Lower lobe of right lung (tissue), 2 donors: ENCODE measurements at places on chromosomes 3 and 15. TPM values are rescaled to one million over a fixed set of nuclear protein-coding genes. Genes with fewer than 3 reads are reported as not detected.

DNA sequence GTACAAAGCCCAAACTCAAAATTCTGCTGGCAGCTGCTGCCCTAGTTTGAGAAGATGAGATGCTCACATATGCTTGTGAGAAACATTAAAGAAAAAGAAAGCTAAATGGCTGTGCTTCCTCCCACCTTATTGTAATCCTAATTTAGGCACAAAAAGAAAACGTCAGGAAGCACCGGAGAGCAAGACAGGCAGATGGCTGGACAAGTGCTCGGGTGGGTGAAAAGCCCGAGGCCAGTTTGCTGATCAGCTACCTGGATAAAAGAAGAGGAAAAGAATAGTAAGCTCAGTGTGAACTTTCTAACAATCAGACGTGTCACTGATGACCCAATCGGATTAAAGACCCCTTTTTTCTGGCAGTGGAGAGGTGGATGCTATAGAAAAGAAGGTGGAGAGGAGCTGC, 368.0 kb upstream of the ATP10A start:
- H3K4me3 ChIP-seq: no peak overlapping the region
- H3K27me3 ChIP-seq: no peaks in the 10 kb centered on the region
- no peak for DNase-seq
- no peak overlapping the region for H3K27ac ChIP-seq

DNA sequence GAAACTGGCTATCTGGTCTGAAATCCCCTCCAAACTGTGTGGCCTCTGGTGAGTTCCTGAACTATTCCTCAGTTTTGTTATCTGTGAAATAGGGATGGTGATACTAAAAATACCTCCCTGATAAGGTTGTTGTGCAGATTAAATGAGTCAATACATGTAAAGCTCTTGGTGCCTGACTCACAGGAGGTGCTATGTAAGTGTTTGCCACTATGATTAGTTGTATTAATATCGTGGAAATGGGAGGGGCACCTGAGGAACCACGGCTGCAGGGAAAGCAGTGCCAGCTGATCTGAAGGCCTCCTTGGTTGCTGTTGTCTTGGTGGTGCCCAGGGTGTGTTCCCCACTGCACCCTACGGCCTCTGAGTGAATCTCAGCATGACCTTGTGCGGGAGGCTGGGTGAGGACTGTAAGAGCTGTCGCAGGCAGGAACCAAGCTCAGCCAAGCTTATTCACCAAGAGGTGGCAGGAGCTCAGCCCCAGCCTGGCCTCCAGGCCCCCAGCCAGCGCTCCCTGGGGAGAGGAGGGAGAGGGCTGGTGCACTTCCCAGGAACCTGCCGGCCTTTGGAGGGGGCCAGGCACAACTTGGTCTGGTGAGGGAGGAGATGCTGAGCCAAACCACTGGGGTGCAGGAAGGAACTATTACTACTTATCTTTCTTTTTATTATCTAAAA, 44.8 kb upstream of the CCDC174 start:
- peaks cover 8% of the 10 kb centered on the region for H3K4me1 ChIP-seq
- no peaks in the 10 kb centered on the region for H3K36me3 ChIP-seq
- peaks cover 24% of the 10 kb centered on the region for H3K27me3 ChIP-seq
- DNase-seq: no peak

Gene LRRC34
- 4.8 TPM for total RNA-seq

DNA sequence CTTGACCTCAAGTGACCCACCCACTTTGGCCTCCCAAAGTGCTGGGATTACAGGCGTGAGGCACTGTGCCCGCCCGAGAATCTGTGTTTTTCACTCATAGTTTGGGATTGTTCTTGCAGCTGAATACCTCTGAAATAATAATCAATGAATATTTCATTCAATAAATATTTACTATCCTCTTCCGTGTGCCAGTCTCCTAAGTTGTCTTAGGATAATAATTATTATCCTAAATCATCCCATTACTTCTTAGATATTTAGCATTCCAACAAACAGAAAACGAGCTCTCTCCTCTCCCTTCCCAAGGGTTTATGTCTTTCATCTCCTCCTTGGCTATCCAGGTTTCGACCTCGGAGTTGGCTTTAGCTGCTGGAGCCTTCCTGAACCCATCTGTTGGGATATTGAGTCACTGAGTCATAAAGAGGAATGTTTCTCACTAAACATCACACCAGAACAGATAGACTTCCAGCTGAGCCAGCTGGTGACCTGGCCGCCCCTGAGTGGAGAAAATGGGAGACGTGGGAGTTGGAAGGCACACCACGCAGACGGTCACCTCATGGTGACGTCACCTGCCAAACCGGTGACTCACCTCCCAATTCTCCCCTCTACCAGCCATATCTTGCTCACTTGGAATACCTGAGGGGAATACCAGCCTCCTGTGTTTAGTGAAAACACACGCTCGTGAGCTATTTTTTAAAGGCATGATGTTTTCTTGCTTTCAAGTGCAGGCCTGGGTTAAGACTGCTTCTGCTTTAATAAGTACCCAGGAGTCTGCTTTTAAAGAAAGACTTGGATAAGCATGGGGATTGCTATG, 43.9 kb downstream of the BHLHE40 start:
- no peak overlapping the region for H3K4me3 ChIP-seq
- H3K27ac ChIP-seq: no peak overlapping the region
- peaks cover 14% of the 10 kb centered on the region for H3K4me1 ChIP-seq
- no peaks in the 10 kb centered on the region for H3K27me3 ChIP-seq
- no peak for DNase-seq

GRCh38 chr3:113685124-113685523, 11.3 kb downstream of the USF3 start:
- peak overlapping the region; percentile 8 for H3K27ac ChIP-seq
- H3K4me3 ChIP-seq: no peak overlapping the region
- no peaks in the 10 kb centered on the region for H3K36me3 ChIP-seq
- H3K27me3 ChIP-seq: no peaks in the 10 kb centered on the region
- DNase-seq: no peak
- H3K4me1 ChIP-seq: peaks cover 11% of the 10 kb centered on the region

Gene SERPINI1
- total RNA-seq: 6.7 TPM

Gene PPARG
- total RNA-seq: 128 TPM

DNA sequence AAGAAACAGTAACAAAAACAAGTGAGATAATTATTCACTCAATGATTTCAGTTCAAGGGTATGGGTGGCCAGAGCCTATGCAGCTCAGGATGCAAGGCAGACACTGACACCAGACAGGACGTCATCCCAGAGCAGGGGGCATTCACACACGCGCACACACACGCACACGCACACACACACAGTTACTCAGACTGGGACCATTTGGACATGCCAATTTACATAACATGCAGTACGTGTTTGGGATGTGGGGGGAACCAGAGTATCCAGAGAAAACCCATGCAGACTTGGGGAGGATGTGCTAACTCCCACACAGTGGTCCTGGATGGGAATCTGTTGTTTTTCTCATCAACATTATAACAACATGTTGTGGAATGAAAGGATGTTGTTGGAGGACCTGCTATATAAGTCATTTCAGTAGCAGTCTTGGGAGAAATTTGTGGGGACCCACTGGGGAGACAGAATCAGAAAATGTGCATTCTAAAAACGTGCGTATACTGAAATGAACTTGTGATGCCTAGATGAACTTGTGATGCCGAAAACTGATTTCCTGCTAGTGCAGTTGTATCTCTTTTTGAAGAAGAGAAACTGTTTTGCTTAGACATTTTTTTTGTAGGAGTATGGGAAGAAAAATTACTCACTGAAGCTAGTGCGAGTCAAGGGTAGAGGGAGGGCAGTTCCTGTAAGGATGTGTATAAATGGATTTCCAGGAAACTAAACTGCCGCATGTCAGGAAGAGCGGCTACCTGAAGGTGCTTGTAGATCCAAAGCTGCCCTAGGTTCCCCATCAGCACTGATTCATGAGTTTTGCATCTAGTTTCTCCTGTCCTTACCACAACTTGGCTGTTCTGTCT, 25.2 kb downstream of the CD200 start:
- no peak for DNase-seq
- no peaks in the 10 kb centered on the region for H3K27me3 ChIP-seq
- H3K36me3 ChIP-seq: no peaks in the 10 kb centered on the region
- no peak overlapping the region for H3K4me3 ChIP-seq
- no peak overlapping the region for H3K27ac ChIP-seq
- peaks cover 4% of the 10 kb centered on the region for H3K4me1 ChIP-seq

- no peaks in the 10 kb centered on the region for H3K27me3 ChIP-seq
- peak overlapping the region; percentile 15 for H3K27ac ChIP-seq
- peaks cover 23% of the 10 kb centered on the region for H3K4me1 ChIP-seq
- no peak for DNase-seq
- no peak overlapping the region for H3K4me3 ChIP-seq
These were observed 129.8 kb downstream of the CACNA1D start for GRCh38 chr3:53624061-53624857.

- peaks cover 64% of the 10 kb centered on the region for H3K36me3 ChIP-seq
- no peak overlapping the region for H3K27ac ChIP-seq
- H3K4me3 ChIP-seq: no peak overlapping the region
- no peaks in the 10 kb centered on the region for H3K27me3 ChIP-seq
- H3K4me1 ChIP-seq: no peaks in the 10 kb centered on the region
These were observed 105.2 kb downstream of the PDE8A start for GRCh38 chr15:85086855-85087254.

Gene SOX2
- 4.0 TPM for total RNA-seq

- no peaks in the 10 kb centered on the region for H3K36me3 ChIP-seq
- H3K27ac ChIP-seq: no peak overlapping the region
- H3K4me1 ChIP-seq: peaks cover 7% of the 10 kb centered on the region
- no peak for DNase-seq
These were observed 36.0 kb upstream of the LEKR1 start for GRCh38 chr3:156790156-156790555.

- no peaks in the 10 kb centered on the region for H3K27me3 ChIP-seq
- no peak overlapping the region for H3K27ac ChIP-seq
- H3K4me1 ChIP-seq: peaks cover 12% of the 10 kb centered on the region
- peaks cover 62% of the 10 kb centered on the region for H3K36me3 ChIP-seq
- no peak for DNase-seq
- no peak overlapping the region for H3K4me3 ChIP-seq
These were observed 45.9 kb downstream of the CHAC1 start for GRCh38 chr15:40999190-40999589.

DNA sequence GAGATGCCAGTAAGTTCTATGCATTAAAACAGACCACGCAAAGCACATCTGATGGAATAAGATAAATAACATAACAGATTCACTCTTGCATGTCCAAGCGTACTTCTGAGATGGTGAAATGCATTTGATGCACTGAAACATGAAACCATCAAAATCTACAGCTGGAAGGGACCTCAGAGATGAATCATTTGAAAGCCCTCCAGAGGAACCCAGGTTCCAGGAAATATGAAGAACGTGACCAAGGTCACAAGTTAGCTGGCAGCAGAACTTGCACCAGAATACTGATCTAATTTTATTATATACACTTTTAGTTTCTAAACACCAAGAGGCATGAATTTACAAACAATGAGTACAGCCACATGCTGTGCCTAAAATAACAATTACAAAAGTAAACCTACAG, 957.1 kb downstream of the FHIT start:
- H3K4me1 ChIP-seq: no peaks in the 10 kb centered on the region
- H3K27me3 ChIP-seq: no peaks in the 10 kb centered on the region
- H3K27ac ChIP-seq: no peak overlapping the region
- no peak for DNase-seq
- H3K4me3 ChIP-seq: no peak overlapping the region
- H3K36me3 ChIP-seq: no peaks in the 10 kb centered on the region
